ENCODE measurements at places on chromosomes 5 and 9.

DNA sequence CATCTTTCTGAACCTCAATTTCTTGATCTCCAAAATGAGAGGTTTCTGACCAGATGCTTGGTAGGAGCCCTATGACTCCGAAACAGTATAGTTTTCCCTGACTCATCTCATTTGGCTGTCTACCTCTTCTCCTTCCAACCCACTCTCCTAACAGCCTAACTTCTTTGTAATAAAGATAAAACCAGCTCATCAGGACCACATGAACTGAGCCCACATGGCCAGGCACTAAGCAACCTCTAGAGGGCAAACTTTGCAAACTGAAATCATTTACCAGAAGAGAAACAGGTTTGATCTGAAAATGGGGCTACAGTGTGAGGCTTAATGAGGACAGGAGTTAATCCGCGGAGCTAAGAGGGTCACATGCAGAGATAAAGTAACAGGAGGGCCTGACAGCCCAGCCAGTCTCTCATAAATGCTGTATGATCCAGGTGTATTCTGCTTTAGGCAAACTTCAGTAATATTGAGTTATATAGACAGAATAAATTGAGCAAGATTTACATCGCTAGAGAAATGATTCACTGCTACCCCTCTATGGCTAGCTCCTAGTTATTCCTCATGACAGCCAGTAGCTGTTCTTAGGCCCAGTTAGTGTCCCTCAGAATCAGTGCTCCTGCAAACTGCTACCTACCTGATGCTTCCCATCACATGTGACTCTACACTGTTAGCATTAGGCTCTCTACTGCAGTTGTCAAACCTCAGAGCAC is 64.6 kb downstream of the ABCA1 start:
- no peak for DNase-seq

- DNase-seq: no peak
Observed at GRCh38 chr5:67732471-67732870, 483.1 kb upstream of the PIK3R1 start.

DNA sequence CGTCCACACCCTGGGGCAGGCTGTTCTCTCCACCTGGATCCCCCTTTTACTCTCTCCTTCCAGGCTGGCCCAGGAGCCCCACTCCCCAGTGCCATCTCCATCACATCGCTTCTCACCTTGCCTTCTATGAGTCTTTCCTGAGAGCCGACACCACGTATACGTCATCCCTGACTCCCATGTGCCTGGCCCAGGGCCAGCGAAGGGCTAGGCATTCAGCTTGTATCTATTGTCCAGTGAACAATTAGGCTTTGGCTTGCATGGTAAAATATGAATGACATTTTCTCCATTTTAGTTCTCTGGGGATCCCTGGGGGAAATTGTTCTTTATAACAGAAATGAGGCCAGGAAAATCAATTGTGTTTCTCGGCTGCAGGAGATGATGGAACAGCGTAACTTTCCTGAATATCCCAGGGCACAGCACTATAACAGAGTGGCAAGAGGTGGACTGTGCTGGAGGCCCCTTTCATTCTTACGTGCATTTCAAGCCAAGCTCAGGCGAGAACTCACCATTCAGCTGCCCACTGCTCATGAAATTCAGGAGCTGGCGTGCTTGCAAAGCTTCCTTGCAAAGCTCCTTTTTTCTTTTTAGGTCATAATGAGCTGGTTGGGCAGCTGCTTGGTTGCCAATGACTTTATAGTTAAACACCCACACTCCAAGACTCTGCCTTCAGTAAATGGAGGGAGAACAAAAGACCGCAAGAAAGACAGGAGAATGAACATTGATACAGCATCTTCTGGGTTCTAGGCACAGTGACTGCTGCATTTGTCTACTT is 37.7 kb downstream of the NSG2 start:
- no peak for DNase-seq

DNA sequence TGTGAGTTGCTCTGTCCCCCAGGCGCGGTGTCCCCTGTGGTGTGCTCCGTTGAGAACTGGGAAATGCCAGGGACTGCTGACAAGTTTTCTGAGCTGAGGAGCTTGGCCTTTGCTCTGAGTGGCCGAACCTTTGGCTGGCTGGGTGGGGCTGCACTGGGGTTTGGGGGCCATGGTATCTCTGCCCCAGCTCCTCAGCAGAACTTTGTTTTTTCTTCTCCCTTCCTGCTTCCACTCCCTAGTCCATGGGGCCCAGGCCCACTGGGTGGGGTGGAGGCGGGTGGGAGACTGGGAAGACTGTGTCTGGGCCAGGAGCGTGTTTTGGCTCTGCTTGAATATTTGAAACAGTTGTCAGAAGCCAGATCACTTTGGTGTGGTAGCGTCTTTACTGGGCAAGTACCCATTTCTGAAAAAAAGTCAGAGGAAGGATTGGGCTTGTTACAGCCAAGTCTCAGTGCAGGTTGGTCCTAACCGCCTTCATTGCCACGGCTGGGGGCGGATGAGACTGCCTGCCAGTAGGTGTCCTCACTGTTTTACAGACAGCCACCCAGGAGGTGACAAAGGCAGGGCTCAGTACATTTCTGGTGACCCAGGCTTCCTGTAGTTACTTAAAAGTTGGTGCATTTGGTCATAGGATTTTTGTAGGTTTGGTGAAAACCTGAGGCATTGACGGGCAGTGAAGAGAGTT is 92.7 kb downstream of the DAB2IP start:
- no peak for DNase-seq

GRCh38 chr9:14488421-14489190 is 174.7 kb upstream of the NFIB start:
- no peak for DNase-seq

DNA sequence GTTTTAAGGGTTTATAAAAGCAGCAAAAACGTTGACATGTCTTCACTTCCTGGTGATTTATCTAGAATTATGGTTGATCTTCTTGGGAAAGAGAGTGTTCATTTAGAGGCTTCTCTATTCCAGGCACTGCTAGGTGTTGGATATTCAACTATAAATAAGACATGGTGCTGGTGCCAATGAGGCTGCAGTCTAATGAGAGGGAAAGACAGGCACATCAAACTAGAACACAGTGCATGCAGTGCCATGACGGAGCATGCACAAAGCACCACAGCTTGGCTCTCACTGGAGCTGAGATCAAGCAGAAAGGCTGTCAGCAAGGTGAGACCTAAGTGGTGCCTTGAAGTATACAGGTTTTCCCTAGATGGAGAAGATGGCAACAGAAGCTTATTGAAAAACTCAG is 126.5 kb downstream of the RMI1 start:
- DNase-seq: no peak

GRCh38 chr5:38660194-38660668 is 103.8 kb upstream of the LIFR start:
- no peak for DNase-seq

GRCh38 chr5:151721812-151722391 is 35.2 kb upstream of the SPARC start:
- DNase-seq: no peak

DNA sequence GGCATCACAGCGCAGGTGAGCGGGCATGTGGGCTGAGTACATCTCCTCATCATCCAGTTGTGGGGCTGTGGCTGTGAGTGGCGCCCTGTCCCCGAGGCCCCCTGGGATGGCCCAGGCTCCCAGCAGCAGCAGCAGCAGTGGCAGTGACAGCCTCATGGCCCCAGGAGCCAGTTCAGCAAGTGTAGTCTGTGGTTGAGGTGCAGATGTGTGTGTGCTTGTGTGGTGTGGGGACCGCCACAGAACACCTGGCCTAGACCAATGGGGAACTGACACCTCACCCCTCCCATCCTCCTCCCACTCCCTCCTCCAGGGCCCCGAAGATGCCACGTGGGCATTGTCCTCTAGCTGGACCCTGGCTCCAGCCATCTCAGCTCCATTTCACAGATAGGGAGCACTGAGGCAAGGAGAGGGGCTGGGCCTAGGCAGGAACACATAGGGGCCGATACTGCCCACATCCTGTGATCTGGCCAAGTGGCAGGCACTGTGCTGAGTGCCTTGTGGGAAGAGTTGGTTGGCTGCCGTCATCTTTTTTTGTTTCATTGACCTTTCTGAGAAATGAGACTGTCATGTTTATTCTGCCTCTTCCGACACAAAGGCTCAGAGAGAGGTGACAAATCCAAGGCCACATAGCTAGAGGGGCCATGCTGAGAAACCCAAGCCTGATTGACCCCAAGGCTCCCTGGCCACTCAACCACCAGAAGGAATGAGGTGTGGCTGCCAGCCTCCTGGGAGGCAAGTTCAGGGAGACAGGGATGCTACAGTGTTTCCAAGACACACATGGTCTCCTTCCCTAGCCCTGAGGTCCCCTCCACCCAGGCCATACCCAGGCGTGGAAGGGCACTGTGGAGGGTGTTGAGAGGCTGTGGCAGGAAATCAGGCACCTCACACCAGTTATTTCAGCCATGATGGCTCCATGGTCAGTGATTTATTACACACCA is at the start of gene MZB1:
Gene MZB1, minus strand, starts transcription at position 213 of the 938 bp plus-strand sequence. Its CDS starts 57 bp downstream, at position 156.
- no peak for DNase-seq

- no peak for DNase-seq
Observed at GRCh38 chr5:73390972-73391371, 57.6 kb downstream of the FOXD1 start.

DNA sequence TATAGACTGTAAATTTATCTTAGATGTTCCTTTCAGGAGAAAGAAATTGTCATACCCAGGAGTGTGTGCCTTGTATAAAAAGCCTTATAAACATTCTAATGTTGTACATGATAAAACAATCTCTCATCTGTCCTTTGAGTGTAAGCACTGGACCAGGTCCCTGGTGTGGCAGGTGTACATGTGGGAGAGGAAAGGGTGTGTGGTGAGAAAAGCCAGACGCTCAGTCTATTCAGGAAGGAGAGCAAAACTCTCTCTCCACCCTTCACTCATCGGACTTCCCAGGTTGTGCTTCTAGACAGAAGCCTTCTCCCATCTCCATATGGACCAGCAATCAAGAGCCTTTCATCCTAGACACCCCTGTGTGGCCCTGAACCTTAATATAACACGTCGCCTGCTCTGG is 154.2 kb downstream of the ESM1 start:
- no peak for DNase-seq

DNA sequence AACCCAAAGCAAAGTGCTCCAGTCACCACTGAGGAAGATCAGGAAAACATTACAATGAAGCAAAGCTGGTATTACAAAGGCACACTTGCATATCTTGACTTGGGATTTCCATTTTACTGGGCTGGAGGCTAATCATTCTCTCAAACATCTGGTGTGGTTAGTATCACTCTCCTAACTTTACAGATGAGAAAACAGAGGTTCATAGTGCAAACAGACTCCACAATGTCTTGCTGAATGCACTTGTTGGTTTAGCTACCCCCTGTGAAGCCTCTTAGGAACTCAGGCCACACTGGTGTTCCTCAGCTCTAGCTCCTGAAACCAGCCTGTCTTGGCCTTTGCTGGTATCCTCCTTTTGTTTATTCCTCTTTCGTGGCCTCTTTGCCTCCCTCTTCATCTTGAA is 29.5 kb upstream of the SMAD5 start:
- no peak for DNase-seq

DNA sequence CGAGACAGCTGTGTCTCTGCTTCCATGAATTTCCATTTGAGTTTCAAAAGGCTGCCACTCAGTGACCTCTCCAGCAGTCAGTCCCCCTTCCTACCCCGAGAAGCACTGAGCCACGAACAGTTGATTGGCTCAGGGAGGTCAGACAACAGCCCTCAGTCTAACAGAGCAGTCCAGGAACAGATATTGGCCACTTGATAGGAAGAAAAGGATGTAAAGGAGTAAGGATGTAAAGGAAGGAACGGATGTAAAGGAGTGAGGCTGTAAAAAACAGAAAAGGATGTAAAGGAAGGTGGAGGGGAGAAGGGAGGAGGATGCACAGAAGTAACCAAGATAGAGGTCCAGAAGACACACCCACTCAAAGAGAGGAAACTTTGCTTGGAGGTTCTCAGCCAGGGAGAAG is 3.2 kb upstream of the NR4A3 start:
- no peak for DNase-seq

- no peak for DNase-seq
Observed at GRCh38 chr5:81207009-81207408, 26.1 kb upstream of the CKMT2 start.
